ENCODE measurements at places on chromosomes 13 and 19. TPM values are rescaled to one million over a fixed set of nuclear protein-coding genes. Genes with fewer than 3 reads are reported as not detected.

The TNPO2 gene
- 23.7 TPM for polyA plus RNA-seq

GRCh38 chr19:33241530-33242101, 16.0 kb upstream of the SLC7A10 start:
- DNase-seq = no peak
- no peaks in the 10 kb centered on the region for H3K27me3 ChIP-seq
- no peaks in the 10 kb centered on the region for H3K36me3 ChIP-seq
- H3K4me1 ChIP-seq = no peaks in the 10 kb centered on the region

GRCh38 chr13:31967155-31967554, 64.4 kb upstream of the FRY start:
- H3K27me3 ChIP-seq = no peaks in the 10 kb centered on the region
- H3K4me3 ChIP-seq = no peak overlapping the region
- H3K36me3 ChIP-seq = no peaks in the 10 kb centered on the region

GRCh38 chr19:46111376-46111775, 13.1 kb downstream of the IGFL3 start:
- no peak overlapping the region for H3K4me3 ChIP-seq
- no peaks in the 10 kb centered on the region for H3K27me3 ChIP-seq
- no peaks in the 10 kb centered on the region for H3K36me3 ChIP-seq
- H3K27ac ChIP-seq = no peak overlapping the region
- peaks cover 4% of the 10 kb centered on the region for H3K4me1 ChIP-seq

GRCh38 chr19:46461537-46461936, 9.8 kb downstream of the PNMA8A start:
- H3K27me3 ChIP-seq = no peaks in the 10 kb centered on the region
- DNase-seq = no peak
- H3K4me3 ChIP-seq = no peak overlapping the region
- peaks cover 9% of the 10 kb centered on the region for H3K4me1 ChIP-seq
- H3K36me3 ChIP-seq = no peaks in the 10 kb centered on the region

The PINLYP gene
- polyA plus RNA-seq = 7.0 TPM

Measured in GM12878 (cell line).